ENCODE measurements at places on chromosomes 1 and 21.

DNA sequence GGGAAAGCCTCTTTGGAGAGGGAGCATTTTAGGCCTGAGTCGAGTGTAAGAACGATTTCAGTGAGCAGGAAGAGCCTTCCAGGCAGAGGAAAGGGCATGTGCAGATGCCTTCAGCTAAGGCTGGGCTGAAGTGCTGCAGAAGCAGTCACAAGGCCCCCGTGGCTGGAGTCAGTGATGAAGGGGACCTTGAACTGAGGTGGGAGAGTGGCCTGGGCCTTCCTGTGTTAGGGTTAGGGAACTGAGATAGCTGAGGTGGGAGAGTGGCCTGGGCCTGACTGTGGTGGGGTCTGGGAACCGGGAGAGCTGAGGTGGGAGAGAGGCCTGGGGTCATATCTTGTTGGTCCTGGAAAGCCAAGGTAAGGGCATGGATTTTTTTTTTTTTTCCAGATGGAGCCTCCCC is 50.9 kb upstream of the ETV3 start:
- no peak for DNase-seq

DNA sequence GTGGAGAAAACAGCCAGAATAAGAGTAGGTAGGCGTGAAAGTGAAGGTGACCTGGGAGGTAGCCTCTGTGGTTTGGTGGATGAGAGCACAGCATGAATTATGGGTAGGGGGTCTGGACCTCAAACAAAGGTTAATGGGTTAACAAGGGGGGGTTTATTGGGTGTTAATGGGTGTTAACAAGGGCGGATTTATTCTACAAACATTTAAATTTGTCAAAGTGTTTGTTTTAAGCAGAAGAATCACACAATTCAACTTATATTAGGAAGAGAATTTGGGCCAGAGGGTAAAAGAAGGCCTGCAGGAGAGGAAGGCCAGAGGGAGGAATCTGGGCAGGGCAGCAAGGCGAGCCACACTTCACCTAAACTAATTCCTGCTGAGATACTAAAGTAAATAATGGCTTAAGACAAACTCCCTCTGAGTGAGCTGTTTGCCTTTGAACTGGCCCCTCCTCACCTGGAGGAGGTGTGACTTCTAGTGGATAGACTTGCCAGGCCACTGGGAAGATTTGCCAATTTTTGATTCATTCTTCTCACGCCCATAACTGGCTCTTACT is 191.7 kb downstream of the GIPC2 start:
- no peak for DNase-seq

DNA sequence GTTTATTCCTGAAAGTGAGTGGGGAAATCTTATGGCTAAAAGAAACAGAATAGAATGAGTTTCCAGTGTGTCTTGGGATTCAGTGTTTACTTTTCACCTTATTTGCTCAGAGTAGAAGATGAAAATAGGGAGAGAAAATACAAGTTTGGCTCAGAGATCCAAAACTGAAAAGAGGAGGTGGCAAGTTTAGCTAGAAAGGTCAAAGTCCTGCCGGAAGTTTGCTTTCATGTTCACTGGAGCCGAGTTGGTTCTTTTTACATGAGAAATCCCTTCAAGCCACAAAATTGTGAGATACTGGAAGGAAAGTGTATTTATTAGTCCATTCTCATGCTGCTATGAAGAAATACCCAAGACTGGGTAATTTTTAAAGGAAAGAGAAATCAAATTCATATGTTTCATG is 604.6 kb downstream of the MRPL39 start:
- DNase-seq: no peak

DNA sequence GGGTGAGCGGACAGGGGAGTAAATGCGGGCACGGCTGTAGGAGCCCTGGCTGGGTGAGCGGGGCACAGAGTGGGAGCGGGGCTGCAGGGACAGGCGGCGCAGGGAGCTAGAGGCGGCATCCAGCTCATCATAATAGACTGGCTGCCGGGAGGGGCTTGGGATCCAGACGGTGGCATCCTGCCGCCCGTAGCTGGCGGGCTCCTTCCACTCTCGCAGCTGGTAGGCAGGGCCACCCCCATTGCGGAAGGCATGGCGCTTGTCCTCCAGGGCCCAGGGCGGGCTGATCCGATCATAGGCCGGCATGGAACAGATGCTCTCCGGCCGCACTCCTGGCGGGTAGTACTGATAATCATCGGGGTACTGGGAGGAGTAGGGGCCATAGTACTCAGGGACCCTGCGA is 43.7 kb upstream of the GOLT1A start:
- DNase-seq: no peak

GRCh38 chr1:174768516-174768915 is 231.2 kb upstream of the CACYBP start:
- no peak for DNase-seq

- DNase-seq: no peak
These were observed 365.4 kb downstream of the NEGR1 start for GRCh38 chr1:71916894-71917293.

GRCh38 chr1:71312545-71312944 is 231.7 kb upstream of the ZRANB2 start:
- DNase-seq: no peak

DNA sequence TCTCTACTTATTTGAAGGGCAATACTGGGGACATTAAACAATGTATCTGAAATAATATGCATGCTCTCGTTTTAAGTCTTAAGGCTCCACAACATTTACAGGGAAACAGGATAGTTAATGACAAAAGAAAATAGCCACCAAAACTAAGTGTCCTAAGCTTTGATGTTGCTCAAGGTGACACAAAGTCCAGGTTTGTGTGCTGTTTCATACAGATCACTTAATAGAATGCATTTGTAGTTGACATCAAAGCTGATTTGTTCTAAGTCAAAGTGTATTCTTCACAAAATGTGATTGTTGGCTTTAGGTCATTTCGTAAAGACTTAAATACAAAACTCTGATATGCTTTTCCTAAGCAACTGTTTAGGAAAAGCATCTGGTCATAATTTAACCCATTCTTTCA is 37.5 kb upstream of the MTR start:
- DNase-seq: no peak

DNA sequence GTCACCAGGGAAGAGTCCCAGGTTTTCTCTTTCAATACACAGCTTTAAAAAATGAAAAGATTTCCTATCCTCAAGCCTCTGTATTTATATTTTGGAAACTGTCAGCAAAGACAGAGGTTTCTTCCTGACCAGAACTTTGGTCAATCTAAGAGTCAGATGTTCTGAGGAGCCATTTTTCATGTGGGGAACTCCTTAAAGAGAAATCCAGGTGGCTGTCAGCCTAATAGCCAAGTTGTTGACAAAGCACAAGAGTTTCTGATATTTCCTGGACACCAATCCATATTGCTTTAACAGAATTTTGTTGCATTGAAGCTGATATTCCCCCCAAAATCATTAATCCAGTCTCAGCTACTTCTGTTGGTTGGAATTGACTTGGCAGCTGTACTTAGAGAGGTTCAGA is 318.6 kb upstream of the NFIA start:
- no peak for DNase-seq

DNA sequence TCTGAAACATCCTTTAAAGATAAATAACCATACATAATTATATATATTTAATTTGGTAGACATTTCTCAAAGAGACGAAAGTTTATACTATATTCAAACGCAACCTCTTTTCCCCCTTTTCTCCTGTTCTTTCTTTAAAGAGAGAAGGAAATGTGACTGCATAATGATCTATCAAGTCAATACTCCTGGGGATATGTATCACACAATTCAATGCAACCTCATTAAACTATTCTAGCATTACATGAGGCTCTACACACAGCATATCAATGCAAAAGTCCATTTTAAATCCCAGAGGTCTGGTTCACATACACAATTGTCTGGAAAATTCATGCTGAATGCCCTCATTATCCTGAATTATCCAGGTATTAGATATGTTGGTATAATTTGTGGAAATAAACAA is 330.7 kb downstream of the LMX1A start:
- DNase-seq: no peak

GRCh38 chr1:61403679-61404596 is 321.0 kb downstream of the TM2D1 start:
- DNase-seq: no peak

DNA sequence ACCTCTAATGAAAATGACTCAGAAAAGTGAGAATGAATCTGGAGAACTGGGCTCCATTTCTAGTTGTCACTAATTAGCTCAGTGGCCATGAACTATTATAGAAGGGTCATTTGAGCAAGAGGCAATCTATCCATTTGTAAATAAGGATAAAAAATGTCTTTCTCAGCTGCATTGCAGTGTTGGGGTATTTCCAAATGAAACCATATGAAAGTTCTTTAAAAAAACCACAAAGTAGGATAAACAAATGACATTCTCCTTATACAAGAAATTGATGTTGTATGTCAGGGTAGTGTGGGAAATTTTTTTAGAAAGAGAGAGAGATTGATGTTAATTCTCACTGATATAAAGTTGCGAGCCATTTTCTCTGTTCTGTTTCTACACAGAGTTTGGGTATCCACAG is 26.0 kb downstream of the FMO3 start:
- no peak for DNase-seq
